ENCODE measurements at places on chromosomes 5 and 9. TPM values are rescaled to one million over a fixed set of nuclear protein-coding genes. Genes with fewer than 3 reads are reported as not detected.

DNA sequence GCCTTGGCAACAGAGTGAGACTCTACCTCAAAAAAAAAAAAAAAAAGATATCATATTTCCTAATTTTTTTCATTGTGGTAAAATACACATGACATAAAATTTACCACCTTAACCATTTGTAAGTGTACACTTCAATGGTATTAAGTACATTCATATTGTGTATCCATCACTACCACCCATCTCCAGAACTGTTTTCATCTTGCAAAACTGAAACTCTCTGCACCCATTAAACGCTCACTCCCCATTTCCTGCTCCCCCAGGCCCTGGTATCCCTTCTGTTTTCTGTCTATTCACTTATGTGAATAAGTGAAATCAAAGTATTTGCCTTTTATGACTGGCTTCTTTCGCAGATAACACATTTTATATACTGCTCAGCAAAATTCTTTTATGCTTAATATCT lies 12.8 kb downstream of the LRRC8A start:
- H3K36me3 ChIP-seq, result peaks cover 12% of the 10 kb centered on the region
- no peak overlapping the region for H3K4me3 ChIP-seq

DNA sequence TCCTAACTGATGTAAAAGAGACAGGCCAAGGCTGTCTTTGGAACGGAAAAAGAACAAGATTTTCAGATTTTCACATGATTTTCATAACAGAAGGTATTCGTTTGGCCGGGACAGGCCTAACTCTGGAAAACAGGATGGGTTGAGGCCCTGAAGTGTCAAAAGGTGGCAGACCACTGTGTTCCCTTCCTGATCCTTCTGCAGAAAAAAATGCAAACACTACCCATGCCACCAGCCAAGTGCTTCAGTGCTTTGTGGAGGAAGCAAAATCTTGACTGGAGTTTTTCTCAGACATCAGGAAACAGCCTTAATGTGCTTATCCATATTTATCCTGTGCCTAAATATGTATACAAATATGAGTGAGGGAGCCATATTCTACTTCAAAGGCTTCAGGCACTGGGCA lies 113.5 kb upstream of the IL6ST start:
- H3K36me3 ChIP-seq, result no peaks in the 10 kb centered on the region
- H3K27me3 ChIP-seq, result no peaks in the 10 kb centered on the region
- H3K4me3 ChIP-seq, result no peak overlapping the region
- peaks cover 30% of the 10 kb centered on the region for H3K4me1 ChIP-seq
- H3K27ac ChIP-seq, result no peak overlapping the region

TAF1L gene
- total RNA-seq, result not detected

DNA sequence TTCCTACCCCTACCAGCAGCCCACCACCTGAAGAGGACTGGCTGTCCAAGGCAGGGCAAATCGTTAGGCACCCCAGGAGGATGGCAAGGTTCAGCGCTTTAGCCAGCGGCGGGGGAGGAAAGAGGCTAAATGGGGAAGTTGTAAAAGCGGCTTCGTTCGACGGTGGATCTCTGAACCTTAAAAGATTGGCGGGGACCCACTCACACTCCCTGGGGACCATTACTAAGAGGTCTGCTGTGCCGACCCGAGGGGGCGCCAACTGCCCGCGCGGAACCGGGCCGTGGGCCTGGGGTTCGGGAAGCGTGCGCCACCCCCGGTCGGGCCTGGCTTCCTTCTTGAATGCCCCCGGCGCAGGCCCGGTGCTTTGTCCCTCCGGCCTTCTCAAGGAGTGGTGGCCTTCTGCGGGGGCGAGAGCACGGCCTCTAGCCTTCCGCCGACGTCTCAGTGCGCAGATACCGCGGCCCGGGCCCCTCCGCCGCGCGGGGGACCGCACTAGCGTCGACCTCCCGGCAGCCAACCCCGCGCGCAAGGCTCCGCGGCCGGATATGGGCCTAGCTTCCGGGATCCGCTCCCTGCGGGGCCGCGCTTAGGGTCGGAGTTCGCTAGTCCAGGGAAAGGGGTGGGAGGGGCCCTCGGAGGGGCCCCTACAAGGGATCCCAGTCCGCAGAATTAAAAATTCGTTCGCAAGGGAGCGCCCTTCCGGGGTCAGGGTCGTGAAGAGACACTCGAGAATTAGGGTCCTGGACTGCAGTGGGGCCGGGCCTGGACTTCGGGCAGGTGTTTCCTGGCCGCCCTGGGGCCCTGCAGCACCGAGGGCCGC lies 10.5 kb downstream of the NR2F1-AS1 start:
- peaks cover 2% of the 10 kb centered on the region for H3K36me3 ChIP-seq

MLANA gene
- not detected for total RNA-seq

DNA sequence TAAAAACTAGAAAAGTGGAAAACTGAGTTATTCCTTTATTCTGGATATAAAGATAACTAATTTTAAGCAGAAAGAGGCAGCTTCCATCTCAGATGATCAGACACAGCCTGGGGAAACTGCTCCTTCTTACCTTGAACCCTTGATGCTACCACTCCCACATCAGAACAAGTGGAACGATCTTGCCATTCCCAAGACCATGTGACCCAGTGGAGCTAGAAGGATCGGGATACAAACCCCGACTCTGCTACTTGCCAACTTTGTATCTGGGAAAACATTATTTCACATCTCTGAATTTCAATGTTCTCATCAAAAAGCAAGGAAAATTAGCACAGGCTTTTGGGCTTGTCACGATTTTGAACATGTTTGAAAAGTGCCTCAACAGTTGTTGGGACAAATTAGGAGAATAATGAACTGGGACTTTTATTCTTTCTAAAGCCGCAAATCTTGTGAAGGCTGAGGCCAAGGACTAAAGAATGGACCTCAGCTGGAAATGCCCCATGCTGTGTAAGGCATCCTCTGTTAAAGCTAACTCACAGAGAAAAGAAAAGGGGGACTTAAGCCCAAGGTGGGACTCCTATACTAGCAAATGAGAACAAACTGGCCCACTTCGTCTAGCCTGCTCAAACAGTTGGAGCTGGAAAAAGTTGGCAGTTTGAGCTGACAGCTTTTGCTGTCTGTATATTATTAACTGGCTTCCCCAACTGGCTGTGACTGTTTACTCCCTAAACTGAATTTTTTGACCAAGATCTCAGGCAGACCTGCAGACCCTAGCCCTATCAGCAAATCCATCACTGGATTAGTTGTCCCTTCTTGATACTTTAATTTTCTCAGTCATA lies 552.3 kb downstream of the EFNA5 start:
- peaks cover 6% of the 10 kb centered on the region for H3K4me1 ChIP-seq
- H3K36me3 ChIP-seq, result no peaks in the 10 kb centered on the region
- no peak overlapping the region for H3K27ac ChIP-seq
- H3K27me3 ChIP-seq, result no peaks in the 10 kb centered on the region
- DNase-seq, result no peak

Measured in chondrocyte (in vitro differentiated cells).